ENCODE measurements at places on chromosomes 7 and 10.

GRCh38 chr7:128362670-128363069 is 1.2 kb upstream of the PRRT4 start:
- DNase-seq, result no peak

- DNase-seq, result no peak
Measured at GRCh38 chr7:87058744-87059524, 520 bp downstream of the ELAPOR2 start.

GRCh38 chr10:47233631-47234030 is 66.4 kb upstream of the GDF10 start:
- DNase-seq, result no peak

- DNase-seq, result no peak
Measured at GRCh38 chr10:7866176-7866575, 47.9 kb downstream of the TAF3 start.

DNA sequence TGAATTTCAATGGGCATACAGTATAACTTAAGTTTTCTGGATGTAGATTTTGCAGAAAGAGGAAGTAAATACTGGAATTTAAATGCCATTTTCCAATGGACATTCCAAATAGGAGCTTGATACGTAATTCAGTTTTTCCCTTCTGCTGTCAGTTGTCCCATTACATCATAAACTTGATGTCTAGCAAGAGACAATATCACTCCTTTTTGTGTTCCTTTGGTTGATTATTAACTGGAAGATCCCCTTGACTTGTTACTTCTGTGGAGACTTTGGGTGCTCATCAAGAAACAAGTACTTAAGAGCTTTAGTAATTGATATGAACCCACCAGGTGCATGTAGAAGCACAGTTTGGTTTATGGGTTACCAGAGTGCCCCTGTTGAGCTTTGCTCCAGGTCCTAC is 116.1 kb downstream of the ST7 start:
- peak; percentile 29 for DNase-seq

- peak; percentile 34 for DNase-seq
Measured at GRCh38 chr10:14093730-14094484, 236.8 kb downstream of the FRMD4A start.

DNA sequence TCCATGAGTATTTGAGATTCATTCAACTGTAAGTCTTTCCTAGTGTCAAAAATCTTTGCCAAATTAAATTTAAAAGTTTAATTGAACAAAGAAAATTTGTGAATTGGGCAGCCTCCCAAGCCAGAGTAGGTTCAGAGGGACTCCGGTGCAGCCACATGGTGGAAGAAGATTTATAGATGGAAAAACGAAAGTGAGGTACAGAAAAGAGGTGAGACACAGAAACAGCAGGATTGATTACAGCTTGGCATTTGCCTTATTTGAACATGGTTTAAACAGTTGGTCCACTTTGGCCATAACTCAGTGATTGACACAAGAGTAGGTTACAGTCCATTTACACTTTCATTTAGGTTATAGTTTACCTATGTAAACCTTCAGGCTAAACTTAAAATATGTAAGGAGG is 465.8 kb downstream of the ARL4A start:
- DNase-seq, result no peak

DNA sequence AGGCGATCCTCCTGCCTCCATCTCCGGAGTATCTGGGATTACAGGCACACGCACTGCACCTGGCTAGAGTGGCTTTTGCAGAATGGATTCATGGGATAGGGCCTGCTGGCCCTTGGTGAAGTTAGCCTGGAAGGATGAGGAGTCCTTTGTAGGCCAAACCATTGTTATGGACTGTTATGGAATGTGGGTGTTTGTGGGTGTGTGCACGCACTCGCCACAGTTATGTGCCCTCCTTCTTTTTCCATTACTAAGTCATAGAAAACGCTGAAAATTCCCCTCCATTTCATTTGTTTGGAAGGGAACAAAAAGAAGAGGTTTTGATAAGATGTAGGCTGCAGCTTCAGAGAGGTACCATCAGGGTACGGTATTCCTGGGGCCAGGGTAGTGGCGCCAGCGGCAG is 15.0 kb downstream of the ZNF862 start:
- no peak for DNase-seq

DNA sequence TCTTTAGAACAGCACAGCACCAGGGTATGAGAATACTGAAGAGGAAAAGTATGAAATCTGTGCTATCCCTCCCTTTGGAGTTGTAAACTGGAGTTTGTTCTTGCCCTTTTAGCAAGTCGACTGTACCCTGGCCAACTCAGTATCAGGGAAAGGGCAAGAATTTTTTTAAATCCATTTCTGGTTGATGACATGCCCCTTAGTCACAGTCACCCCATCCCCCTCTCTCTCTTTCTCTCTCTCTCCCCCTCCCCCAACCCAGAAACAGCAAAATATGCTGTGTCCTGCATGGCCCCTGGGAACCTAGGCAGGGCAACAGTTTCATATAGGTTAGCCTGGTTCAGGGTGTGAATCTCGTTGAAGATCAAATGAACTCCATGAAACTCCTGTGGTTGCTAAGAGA is 177.7 kb upstream of the ADO start:
- DNase-seq, result no peak

DNA sequence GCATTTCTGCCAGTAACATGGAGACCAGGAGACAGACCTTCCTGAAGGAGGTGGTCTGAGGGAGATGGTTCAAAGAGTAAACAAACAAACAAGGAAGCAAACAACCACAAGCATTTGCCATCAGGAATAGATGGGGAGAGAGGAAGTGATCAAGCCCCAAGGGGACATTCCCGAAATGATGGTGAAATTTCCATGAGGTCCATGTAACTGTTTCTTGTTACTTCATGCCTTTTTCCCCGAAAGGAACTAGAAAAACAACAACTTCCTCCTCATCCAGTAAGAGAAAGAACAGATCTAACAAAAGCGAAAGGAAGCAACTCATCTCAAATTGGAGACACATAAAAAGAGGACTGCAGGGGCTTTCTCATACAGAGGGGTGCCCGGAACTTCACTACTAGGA is 152.5 kb upstream of the ZNF32 start:
- DNase-seq, result no peak

DNA sequence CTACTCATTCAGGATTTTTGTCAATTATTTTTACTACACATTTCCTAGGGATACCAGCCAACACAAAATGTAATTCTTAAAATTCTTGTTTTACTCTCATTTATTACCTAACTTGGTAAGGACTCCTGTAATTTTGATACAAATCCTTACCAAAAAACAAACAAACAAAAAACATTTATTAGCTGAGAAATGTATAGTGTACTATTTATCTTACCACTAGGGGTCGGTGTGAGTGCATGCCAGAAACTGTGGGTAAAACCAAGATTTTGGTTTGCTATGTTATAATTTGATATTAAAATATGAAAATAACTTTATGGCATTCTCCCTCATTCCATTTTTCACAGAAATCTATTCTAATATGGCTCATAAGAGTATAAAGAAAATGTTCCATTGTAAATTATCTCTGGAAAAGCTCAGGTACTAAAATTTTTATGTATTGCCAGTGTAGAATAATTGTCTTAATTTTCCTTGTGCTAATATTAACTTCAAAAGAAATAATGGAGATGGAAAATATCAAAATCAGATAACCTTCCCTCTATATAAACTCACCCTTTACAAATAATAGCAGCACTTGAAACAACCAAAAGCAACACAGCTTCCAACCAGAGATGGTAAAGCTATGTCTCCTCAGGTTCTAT is 290.8 kb upstream of the PCDH15 start:
- peak; percentile 41 for DNase-seq

- DNase-seq, result no peak
Measured at GRCh38 chr10:70459774-70460490, 18.5 kb upstream of the NODAL start.

GRCh38 chr10:49446031-49446430 is 50.1 kb upstream of the DRGX start:
- no peak for DNase-seq

- DNase-seq, result no peak
Measured at GRCh38 chr10:96431211-96431970, 72.6 kb upstream of the OPALIN start.

DNA sequence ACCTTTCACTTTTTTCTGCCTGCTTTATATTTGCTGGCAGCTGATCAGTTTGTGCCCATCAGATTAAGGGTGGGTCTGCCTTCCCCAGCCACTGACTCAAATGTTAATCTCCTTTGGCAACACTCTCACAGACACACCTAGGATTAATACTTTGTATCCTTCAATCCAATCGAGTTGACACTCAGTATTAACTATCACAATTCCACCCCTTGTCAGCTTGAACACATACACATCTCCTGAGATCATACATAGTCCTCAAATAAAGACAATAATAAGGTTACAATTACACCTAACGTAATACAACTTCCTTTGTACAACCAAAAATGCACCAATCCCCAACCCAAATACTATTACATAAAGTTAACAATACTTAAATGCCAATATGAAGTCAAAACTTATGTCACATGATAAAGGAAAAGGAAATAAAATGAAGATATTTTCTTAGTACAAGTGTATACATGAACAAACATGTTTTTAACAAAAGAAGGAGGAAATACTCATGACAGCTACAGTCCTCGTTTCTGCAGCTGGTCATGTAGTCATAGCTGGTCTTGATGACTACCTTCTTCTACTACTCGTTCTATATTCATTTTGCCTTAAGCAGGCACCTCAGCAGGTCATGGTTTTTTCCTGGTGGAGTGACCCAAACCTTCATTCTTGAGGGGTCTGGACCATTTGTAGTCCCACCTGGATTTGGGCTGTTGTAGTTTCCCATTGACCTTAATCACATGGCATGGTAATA is 96.7 kb upstream of the CABCOCO1 start:
- DNase-seq, result no peak

DNA sequence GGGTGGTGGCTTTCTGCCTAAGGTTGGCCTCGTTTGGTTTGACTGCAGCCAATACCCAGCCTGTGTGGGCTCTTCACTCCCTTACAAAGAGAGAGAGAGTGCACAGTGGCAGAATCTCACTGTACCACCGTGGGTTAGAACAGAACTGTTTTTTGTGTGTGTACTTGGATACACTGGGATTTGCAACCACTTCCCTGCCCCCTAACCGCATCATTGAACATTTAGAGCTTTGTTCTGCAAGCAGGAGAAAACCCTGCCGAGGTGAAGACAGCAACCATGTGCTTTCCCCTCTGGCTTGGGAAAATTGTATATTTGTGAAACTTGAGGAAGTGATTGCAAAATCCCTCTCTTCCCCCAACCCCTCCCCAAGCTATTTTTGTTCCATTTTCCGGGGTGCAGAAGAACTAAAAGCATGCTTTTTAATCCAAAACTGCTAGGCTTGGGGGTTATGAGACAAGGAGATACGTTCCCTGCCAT is 201.2 kb downstream of the TCF7L2 start:
- no peak for DNase-seq

- DNase-seq, result peak; percentile 39
Measured at GRCh38 chr10:119595676-119596515, 868 bp downstream of the TIAL1 start.

- DNase-seq, result no peak
Measured at GRCh38 chr10:95832216-95833041, 75.3 kb upstream of the CC2D2B start.

- peak; percentile 55 for DNase-seq
Measured at GRCh38 chr7:16421333-16422102, at the start of gene CRPPA. CRPPA (minus strand) TSS chr7:16421538; CDS start chr7:16421322, 216 bp downstream.

- DNase-seq, result no peak
Measured at GRCh38 chr10:9149134-9149533, 1094.6 kb downstream of the GATA3 start.

- no peak for DNase-seq
Measured at GRCh38 chr10:118827466-118828155, 72.8 kb upstream of the CACUL1 start.

DNA sequence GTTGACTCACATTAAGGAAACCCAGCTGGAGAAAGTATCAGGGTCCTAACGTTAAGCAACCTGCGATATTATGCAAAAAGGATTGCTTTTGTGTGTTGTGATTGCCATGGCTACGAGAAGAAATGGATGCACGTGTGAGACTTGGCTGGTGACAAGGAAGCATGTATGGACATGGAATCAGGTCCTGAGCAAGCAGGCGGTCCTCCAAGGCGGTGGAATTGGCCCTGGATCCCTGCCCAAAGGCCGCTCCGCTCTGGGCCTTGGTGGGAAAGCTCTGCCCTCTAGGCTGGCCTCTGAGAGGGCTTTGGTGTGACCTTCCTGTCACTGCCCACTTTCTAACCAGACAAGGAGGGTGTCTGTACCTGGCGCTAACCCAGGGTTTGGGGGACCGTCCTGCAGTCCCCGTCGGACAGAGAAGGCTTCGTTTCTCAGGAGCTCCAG is 192.1 kb downstream of the EBF3 start:
- DNase-seq, result no peak

DNA sequence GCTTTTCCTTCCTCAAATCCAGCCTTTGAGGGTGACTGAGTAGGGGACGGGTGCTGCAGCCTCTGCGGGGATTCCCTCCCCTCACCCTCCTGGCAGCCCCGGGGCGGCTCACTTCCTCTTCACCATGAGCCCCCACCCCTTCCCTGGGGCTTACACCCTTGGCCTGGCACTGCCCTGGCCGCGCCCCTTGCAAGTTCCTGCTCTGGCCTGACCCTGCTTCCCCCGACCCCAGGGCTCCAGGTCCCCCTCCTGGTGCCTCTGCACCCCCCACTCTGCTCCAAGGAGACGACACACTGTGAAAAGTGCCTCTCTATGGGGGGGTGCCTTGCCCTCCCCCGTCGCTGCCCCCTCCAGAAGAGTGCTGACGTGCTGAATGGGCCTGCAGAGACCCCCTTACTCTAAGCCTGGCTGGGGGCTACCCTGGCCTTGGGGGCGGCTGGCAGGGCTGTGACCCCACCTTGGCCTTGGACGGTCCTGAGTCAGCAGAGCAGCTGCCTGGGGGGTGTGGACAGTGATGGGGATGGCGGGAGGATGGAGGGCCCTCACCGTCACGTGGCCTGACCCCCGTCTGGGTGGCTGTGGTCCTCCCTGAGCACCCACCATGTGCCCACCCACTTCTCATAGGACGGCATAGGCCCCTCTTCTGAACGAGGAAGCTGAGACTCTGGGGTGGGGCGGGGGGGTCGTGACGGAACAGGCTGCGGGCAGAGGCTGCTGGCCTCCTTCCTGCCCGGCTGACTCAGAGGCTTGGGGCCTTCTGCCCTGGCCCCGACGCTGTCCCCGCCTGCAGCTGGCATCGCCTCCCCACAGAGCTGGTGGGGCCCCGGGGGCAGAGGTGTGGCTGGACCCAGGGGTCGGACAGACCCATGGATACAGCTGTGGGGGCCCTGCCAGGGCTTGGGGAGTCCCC is 9.8 kb downstream of the LFNG start:
- peak; percentile 78 for DNase-seq

DNA sequence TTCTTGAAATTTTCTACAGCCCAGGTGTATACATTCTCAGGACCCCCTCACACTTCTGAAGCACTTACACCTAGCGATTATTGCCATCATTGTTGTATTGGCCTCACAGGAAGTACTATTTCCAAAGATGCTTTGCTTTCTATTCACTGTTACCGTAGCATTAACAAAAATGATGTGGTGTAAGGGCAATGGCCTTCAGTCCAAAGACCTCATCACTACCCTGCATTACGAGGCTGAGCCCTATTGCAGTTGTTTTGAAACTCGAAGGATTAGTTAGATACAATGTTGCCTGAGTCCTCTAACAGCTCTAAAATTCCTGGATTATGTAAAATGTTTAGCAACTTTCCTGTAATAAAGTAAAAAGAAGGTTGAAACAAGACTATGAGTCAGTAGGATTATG is 2.9 kb downstream of the NRCAM start:
- no peak for DNase-seq

- DNase-seq, result no peak
Measured at GRCh38 chr7:120785095-120785494, 72.8 kb downstream of the TSPAN12 start.
